Activated T-cell treated with anti-CD3 and anti-CD28 coated beads for 24 hours (primary cell): ENCODE measurements at places on chromosomes 1 and 21.

GRCh38 chr1:85224734-85225623 is 24.2 kb upstream of the SYDE2 start:
- no peak for DNase-seq

GRCh38 chr1:207404849-207405525 is 49.1 kb upstream of the CR2 start:
- no peak for DNase-seq

DNA sequence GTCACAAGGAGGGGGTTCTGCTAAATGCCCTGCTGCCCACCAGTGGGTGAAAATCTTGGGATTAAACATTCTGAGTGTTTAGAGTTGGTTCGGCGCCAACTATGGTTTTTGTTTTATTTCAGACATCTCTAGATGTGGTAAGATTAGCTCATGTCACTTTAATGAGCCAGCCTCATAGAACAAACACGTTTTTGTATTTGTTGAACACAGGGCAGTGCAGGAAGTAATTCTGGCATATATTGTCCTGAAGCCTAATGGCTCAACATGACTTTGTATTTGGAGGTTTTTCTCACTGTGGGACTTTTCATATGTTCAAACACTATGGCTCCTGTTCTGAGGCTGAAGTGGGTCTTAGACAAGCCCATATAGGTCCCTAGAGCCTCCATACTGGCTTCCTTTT is 107.8 kb downstream of the NGF start:
- no peak for DNase-seq

GRCh38 chr1:116321766-116322175 is 51.3 kb upstream of the ATP1A1 start:
- no peak for DNase-seq

DNA sequence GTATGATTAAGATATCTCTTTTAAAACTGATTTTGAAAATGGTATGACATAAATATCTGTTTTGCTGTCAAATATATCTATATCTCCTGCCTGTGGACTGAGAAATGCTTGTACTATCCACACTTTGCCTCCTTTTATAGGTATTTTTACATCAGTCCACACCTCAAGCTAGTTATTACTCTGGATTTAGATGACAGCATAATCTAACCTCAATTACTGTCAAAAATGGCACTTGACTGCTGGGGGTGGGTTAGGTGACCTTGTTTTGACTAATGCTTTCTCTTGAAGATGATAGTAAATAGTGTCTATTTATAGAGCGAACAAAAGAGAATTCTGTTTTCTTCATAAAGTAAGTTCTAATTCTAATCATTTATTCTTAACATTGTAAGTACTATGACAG is 9.1 kb downstream of the ADGRL2 start:
- no peak for DNase-seq

DNA sequence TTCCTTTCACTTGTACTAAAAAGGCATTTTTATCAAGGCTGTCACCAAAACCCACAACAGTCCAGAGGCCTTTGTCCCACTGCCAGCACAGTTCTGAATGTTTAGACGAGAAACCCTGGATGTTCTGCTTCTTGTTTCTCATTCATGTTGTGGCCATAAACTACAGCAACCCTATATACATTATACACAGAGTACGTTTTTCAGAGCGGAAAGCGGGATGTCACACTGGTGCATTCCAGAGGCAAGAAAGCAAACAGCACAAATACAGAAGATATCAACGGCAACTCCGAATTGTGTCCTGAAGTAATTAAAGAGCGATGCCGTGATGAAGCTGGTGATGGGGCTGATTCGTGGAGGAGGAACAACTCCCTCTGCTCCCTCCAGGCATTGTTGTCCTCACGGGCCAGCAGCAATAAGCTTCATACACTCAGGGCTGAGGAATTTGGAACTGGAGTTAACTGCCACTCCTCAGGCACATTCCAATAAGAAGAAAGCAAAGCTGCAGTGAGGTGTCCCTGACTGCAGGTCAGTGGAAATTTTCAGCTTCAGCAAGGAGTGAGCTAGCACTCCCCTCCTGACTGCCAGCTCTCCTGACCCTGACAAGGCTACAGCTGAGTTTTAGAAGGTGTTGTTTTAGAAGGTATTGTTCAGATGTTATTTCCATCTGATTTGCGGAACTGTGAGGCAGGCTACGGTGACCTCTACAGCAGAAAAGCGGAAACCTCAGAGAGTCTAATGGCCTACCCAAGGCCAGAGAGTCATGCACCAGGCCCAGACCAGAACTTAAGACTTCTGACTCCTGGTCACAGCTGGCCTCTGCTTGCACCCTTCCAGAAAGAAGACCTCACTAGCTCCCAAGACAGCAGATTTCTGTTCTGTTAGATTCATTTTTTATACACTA is 149.0 kb downstream of the TGFBR3 start:
- DNase-seq, result no peak

DNA sequence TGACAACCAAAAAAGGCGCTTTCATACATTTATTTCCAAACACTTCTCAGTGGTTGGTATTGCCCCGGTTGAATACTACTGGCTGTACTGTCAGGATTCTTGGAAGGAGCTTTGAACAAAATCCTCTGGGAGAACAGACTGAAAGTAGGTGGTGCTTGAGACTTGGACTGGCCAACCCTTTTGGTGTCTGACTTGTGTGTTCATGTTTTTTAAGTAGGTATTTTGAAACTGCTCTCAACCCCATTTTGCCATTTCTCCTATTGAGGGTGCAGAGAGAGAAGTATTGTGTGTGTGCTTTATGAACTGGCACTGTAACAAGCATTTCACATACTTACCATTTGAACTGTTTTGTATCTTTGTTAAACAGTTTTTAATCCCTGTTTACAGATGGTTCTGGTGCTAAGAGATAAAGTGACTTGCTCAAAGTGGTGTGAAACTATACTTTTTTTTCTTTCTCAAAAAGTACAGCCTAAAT is 21.2 kb downstream of the ARID1A start:
- no peak for DNase-seq

GRCh38 chr1:179794146-179794545 is 51.1 kb downstream of the FAM163A start:
- DNase-seq, result no peak

GRCh38 chr1:197184190-197184589 is 37.7 kb upstream of the ASPM start:
- DNase-seq, result no peak

- DNase-seq, result no peak
Measured at GRCh38 chr1:155893389-155894142, 17.6 kb downstream of the RIT1 start.

GRCh38 chr1:31218705-31219104 is 21.0 kb downstream of the NKAIN1 start:
- DNase-seq, result no peak

DNA sequence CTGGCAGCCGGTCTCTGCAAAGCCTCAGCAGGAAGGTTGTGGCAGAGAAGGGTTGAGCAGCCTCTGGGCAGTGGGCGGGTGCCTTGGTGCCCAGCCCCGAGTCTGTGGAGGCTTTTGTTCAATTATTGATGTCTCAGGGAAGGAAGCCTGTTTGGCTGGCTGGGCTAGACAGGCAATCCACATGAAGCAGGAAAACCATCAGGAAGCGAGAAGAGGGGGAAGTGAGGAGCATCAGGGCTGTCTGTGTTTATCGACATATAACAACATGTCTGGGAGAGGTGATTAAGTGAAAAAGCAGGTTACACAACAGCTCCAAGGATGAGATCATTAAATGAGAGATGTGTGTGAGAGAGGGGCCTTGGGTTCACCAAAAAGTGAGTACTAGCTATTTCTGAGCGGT is 105.4 kb downstream of the UBE2U start:
- DNase-seq, result no peak

GRCh38 chr1:213989002-213989855 is 1.5 kb downstream of the PROX1 start:
- no peak for DNase-seq

DNA sequence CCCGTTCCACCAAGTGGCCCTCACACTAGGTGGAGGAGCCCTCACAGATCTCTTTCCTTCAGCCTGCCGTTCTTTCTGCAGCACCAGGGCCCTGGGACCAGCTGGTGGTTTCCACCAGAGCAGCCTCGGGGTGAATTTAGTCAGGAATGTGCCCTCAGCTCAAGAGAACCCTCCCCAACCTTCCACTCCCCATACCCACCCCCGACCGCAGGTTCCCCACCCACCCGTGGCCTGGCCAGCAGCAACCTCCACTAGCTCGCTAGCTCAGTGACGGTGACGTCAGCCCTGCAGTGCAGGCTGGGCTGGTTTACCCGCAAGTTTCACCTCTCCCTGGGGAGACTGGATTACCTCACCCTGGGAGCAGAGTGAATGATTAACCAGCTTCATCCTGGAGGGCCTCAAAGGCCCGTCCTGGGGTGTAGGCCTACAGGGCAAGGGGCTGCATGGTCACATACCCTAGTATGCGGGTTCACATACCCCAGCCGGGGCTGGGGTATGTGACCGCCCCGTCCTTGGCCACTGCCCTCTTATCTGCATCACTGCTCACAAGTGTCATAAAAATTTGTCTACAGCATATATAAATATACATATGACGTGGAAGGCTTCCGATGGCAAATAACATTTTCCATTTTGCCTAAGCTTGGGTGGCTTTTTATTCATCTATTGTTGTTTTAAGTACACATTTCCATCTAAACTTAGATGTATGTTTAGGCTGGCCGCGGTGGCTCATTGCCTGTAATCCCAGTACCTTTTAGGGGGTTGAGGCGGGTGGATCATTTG is 24.5 kb downstream of the ELF3 start:
- DNase-seq, result no peak

GRCh38 chr1:119829625-119830024 is 18.4 kb upstream of the REG4 start:
- no peak for DNase-seq

DNA sequence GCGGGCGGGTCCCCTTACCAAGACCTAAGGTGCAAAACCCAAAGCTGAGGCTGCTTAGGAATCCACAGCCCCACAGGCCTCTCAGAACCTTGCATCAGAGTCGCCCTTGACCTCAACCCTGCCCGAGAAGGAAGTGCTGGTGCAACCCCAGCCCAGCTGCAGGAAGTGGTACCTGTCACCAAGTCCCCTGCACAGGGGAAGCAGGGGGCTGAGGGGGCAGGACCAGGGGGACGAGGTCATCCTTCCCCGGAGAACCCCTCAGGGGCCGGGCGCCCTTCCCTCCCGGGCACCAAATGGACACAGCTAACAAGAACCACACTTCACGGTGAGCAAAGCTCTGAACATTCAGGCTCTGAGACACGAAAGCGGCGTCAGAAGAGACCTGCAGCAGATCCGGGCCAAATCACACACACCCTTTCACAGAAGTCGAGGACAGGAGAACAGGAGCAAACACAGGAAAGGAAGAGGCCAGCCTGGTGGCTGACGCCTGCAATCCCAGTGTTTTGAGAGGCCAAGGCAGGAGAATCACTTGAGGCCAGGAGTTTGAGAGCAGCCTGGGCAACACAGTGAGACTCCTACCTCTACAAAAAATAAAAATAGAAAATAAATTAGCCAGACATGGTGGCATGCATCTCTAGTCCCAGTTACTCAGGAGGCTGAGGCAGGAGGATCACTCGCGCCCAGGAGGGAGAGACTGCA is 6.4 kb downstream of the ITGB2 start:
- no peak for DNase-seq

GRCh38 chr1:171179318-171180227 is 5.5 kb upstream of the FMO2 start:
- no peak for DNase-seq

GRCh38 chr1:205660361-205660760 is 19.9 kb downstream of the SLC45A3 start:
- DNase-seq, result no peak

DNA sequence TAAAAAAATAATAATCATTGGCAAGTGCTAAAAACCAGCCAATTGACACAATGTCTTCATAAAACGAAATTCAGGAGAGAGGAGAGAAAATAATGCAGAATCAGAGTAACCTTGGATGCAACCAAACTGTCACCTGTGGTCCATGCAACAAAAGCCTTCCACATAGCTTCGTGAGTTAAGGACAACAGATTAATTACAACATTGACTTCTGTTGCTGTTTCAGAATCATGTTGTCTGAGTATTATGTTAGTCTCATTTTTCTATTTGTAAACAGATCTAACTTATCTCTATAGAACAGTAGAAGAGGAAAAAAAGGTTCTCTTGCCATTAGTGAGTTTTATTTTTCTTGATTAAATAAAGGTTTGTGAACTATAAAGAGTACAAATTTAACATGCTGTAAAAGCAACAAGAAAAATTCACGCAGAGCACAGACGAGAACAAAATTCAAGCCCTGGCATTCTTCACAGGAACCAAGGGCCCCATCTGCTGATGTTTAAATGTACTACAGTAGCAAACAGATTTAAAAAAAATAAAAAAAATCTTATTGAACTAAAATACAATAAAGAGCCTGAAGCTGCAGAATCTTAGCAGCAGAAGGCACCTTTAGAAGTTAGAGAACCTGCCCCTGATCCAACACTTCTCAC is 381.1 kb upstream of the PKN2 start:
- DNase-seq, result no peak

- peak; percentile 65 for DNase-seq
Measured at GRCh38 chr1:31944205-31945089, 6.3 kb upstream of the PTP4A2 start.

GRCh38 chr1:32195972-32196823 is 4.2 kb upstream of the CCDC28B start:
- no peak for DNase-seq

DNA sequence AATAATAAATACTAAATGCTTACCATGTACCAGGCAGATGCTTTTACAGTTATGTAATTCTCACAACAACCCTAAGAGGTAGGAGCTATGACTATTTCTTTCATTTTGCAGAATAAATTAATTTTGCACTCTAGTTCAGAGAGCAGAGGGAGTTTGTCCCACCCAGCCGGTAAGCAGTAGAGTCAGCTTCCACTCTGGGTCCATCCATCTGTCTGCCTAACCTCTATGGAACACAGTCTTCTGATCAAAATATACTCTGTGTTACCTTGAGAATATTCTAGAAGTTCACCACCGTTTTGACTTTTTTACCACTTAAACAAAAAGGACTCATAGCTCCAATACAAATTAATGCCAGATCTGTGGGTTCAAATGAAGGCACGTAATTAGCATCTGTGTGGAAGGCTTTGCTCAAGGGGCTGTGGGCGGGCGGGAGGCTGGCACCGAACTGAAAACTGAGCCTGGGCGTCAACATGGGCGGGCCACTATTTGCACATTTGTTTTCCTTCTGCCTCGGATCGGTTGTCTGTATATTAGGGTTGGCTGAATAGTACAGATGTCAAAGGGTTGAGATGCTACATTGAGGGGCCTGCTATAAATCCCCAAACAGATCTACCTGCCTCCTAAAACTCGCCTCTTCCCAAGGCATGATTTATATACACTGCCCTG is 33.1 kb upstream of the LMO4 start:
- no peak for DNase-seq

DNA sequence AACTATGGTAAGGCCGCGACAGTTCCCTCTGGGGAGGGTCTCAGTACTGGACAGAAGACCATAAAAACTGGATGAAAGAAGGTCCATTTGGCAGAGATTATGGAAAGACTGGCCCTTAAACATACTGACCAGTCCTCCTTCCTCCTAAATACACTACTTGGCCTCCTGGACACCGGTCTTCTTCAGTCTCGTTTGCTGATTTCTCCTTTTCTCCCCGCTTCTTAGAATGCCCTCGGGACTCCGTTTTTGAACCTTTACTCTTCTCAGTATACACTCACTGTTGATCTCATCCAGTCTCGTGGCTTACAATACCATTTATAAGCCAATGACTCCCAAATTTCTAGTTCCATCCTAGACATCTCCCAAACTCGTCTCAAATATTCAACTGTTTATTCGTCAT is 694 bp upstream of the MRPL9 start:
- no peak for DNase-seq
